ENCODE measurements at places on chromosomes 11 and 22. TPM values are rescaled to one million over a fixed set of nuclear protein-coding genes. Genes with fewer than 3 reads are reported as not detected.

- no peak for DNase-seq
Measured at GRCh38 chr11:69108030-69108429, 47.7 kb upstream of the SMIM38 start.

The CATSPER1 gene
- total RNA-seq, result 0.61 TPM

The DDI1 gene
- not detected for total RNA-seq

DNA sequence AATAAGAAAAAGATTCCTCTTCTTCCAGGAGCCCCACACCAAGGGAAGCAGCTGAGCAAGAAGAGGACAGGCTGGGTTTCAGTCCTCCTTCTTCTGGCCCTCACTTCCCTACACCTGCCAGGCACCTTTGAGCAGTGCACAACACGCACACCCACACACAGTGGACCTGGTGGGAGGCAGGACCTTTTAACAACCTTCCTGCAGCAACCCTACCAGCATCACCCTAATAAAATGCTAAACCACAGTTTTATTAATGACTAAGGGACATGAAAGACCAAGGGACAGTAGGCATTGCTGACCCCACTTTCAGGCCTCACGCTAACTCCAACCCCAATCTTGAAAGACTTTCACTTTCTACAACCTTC, 12.2 kb downstream of the ARAP1 start:
- no peak for DNase-seq

- no peak for DNase-seq
Measured at GRCh38 chr11:5631417-5631816, 6.6 kb downstream of the TRIM34 start.

The ZNF195 gene
- 41.0 TPM for total RNA-seq

- DNase-seq, result peak; percentile 24
Measured at GRCh38 chr22:28600546-28601143, 79.0 kb downstream of the TTC28 start.

DNA sequence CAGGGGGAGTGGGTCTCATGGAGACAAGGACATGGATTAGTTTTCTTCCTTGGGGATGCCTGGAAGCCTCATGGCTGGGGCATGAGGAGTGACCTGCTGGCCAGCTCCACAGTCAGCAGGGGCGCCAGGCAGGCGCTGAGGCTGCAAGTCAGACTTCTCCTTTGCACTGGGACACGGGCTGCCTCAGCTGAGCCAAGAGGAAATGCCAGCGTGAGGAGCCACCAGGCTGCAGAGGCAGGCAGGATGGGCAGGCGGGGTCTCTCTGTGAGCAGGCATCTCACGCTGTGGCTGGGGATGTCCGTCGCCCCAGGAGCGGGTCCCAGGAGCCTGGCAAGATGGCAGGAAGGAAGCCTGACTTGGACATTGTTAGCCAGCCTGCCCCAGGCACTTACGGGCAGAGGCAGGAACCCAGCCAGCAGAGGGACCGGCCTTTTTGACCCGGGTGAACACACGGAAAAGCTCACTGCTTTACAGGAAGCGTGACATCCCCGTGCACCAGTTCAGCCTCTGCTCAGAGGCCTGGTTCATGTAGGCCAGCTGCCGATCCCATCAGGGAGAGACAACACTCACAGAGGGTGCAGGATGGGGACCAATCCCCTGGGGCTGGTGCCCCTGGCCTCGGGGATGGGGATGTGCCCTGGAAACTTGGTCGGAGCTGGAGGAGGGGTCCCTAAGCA, 10.2 kb downstream of the GNB1L start:
- DNase-seq, result no peak

GRCh38 chr11:102304686-102305085, 12.6 kb upstream of the BIRC3 start:
- no peak for DNase-seq

DNA sequence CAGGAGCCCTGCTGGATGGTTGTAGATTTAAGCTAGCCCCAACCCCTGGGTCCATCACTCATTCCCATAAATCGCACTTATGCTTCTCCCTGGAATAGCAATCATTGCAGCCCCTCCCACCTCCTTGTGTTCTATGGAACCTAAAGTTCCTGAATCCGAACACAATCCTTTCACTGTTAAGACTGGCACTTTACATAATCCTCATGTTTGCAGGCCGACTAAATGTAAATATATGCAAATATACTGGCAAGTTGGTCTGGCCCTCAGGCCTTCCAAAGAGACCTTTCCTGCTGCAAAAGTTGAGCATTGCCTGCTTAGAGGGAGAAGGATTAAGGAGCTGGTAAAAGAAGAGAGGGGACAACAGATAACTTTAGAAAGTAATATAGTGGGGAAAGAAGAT, 892.9 kb downstream of the OPCML start:
- DNase-seq, result no peak

DNA sequence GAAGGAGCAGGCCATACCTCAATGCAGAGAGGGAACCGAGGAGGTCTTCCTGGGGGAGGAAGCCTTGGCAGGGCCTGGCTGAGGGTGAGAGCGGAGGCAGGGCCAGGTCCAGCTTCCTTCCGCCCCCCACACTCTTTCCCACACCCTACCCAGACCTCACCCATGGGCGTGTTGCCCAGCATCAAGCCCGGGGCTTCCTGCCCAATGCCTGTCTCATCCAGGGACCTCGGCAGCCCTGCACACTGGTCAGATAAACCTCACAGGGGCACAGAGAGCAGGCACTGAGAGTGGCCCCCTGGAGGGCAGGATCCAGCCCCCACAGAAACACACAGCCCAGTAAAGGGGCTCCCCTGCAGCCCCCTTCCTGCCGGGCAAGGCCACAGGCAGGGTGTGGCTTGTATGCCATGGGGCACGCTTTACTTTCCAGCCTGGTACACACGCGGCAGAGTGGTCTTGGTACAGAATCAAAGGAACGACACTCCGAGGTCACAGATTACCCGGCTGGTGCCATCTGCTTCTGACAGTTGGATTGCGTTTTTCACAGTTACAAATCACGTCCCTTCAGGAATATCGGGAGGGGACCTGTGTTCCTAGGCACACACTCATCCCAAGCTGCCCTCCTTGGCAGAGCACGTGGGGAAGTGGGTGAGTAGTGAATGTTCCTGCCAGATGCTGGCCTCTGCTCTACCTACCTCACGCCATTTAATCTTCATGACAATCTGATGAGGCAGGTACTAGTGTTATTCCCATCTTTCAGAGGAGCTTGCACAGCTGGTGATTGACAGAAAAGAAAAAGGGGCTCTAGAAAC, 20.0 kb upstream of the CD5 start:
- no peak for DNase-seq

The C11orf16 gene
- total RNA-seq, result not detected

The OR6T1 gene
- not detected for total RNA-seq

GRCh38 chr11:129852125-129852740, 36.6 kb downstream of the TMEM45B start:
- no peak for DNase-seq

Data from mammary epithelial cell (primary cell).